ENCODE measurements at places on chromosomes 16 and 17.

- no peak for DNase-seq
These were observed 42.8 kb downstream of the USP22 start for GRCh38 chr17:20999841-21000532.

DNA sequence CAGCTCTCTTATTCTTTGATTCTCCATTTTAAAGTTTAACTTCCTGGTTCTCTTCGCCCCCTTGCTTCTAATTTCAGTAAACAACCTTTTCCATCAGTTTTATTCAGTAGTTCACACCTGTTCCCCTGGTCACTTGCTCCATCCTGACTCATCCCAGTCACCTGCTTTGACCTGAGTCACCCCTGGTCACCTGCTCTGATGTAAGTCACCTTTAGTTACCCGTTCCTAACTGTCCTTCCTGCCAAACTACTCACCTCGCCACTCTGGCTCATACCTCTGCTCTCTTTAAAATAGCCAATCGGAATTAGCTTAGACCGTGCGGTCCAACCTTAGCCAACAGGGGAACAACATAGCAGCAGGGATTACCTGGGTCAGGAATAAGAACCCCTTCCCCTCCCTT is 4.7 kb upstream of the NLRC5 start:
- no peak for DNase-seq

DNA sequence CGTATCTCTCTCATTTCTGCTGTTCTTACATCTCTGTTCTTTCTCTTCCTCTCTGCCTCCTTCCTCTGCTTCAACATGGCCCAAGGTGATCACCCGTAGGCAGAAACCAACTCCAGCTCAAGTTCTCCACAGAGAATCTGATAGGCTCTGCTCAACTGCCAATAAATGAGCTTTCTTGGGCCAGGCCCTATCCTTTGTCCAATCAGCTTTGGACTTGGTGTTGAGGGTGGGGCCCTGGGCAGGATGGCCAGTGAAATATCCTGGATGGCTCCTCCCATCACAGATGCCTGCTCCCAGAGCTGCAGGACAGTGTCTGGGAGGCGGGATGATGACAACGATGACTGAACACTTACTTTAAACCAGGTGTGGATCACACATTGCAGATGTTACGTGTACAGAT is 17.4 kb upstream of the BRD7 start:
- DNase-seq = no peak

- DNase-seq = no peak
These were observed 34.8 kb upstream of the MTSS2 start for GRCh38 chr16:70720425-70721201.

- DNase-seq = no peak
These were observed 69.5 kb downstream of the HIC1 start for GRCh38 chr17:2124391-2124790.

DNA sequence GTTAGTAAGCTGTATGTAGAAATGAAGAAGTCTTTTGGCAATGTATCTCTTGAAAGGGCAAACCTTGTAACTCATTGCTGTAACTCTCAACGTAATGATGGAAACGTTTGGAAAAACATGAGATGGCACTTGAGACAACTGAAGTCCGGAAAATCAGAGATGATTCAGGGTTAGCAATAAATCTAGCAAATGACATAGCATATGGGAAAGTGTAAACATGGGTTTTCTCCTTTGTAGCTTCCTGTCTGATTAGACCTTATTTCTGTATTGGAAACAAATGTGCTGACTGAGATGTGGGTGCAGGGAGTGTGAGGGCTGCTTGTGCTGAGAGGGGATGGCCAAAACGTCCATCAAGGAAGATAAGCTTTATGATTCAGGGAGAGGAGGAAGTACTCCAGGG is 110.7 kb upstream of the FAM20A start:
- no peak for DNase-seq

GRCh38 chr16:69922200-69922599 is 28.9 kb upstream of the CLEC18A start:
- no peak for DNase-seq

DNA sequence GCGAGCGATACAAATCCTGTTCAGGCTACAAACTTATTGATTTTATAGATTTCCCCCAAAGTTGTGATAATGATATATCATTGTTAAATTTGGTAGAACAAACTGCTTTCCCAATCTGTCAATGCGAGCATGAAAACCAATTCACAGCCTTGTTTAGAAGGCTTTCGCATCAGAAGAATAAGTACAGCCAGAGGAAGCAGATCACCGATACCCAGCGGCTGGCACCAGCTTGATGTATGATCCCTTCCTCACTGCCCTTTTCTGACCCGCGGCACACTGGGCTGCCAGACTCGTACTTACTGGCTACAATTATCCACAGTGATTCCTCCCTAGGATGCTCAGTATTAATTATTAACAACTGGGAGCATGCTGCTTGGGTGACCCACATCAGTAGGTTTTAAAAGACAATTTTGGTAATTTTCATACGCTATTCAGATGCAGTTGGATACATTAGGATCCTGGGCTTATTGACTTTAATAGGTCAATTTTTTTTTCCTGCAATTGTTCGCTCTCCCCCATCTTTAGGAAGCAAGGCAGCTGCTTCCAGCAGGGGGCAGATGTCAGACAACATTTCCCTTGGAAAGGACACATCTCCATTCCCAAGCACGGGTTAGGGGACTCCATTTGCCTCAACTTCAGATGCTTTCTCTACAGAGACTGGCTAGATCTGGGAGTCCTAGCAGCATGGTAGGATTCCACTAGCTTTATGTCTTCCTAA is 582.7 kb upstream of the PSMD7 start:
- no peak for DNase-seq

GRCh38 chr17:6556121-6557039 is at the start of gene PITPNM3:
Gene PITPNM3, minus strand, starts transcription at chr17:6556555. Its CDS starts 149 bp downstream, at chr17:6556406.
- DNase-seq = no peak

DNA sequence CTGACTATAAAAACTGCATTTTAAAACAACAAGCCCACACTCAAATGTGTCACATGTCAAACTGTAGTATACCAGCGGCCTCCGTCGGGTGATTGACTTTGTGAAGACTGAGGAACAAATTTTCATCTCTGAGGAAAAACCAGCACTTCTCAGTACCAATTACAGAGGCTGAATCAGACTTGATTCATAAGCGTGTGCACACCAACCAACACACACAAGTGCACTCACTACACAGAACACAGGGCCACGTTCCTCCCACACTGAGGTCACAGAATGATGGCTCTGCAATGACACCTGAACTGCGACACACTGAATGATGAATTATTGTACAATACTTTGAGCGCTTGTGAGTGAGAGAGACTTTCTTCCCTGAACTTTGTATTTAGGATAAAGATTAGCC is 29.6 kb downstream of the XPO6 start:
- no peak for DNase-seq

GRCh38 chr17:69916761-69917160 is 158.3 kb upstream of the KCNJ16 start:
- DNase-seq = no peak

DNA sequence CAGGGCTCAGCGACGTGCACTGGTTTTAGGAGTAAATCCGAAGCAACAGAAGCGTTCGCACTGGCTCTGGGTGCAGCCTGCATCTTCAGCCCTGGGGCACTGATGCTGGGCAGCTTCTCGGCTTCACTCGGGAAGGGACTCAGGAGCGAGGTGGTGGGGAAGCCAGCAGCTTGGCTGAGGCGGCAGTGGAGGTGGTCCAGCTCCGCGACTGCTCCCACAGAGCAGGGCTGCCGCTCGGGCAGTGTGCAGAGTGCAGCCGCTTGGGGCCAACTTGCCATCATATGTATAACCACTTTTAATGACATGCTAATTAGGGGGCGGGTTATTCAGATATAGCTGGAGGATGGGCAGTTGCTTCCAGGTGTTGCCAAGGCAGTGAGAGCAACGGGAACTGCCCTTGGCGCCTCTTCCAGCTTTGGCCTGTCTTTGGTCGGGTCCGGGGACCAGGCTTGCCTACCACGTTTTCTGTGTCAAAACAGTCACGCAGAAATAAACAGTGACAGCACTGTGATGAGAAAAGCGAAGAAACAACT is 26.7 kb downstream of the METRNL start:
- no peak for DNase-seq

DNA sequence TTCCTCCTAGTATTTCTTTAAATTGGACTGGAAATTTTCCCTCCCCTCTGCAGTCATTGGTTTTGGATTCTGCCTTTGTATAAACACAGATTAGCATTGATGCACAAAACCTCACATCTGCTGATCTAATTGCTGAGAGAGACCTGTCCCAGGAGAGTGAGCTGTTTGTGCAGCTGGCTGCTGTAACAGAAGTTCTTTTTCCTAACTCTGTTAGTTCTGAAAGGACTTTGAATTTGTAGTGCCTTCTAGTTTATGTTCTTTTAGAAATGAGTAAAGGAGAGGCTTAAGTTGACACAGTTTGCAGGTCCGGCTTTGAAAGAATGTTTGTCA is 45.2 kb upstream of the KPNB1 start:
- no peak for DNase-seq

DNA sequence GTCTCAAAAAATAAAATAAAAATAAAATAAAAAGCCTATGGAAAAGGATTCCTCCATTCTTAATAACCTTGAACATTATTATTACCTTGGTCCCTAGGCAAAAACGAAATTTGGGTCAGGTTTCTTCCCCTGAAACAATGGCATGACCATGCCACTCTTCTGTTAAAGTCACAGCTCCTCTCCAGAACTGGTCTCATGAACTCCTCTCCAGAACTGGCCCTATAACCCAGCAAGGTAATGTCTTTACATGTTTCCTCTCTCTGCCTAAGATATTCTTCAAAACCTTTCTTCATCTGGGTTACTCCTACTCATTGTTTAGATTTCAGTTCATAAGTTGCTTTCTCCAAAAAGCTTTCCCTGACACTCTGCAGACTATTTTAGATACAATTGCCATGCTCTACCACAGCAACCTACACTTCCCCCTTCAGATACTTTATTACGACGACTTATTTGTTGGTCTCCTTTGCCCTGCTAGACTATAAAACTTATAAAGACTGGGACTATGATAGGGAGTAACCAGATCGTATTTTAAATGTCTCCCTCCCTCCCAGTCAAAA is 13.5 kb downstream of the TRIM37 start:
- no peak for DNase-seq

DNA sequence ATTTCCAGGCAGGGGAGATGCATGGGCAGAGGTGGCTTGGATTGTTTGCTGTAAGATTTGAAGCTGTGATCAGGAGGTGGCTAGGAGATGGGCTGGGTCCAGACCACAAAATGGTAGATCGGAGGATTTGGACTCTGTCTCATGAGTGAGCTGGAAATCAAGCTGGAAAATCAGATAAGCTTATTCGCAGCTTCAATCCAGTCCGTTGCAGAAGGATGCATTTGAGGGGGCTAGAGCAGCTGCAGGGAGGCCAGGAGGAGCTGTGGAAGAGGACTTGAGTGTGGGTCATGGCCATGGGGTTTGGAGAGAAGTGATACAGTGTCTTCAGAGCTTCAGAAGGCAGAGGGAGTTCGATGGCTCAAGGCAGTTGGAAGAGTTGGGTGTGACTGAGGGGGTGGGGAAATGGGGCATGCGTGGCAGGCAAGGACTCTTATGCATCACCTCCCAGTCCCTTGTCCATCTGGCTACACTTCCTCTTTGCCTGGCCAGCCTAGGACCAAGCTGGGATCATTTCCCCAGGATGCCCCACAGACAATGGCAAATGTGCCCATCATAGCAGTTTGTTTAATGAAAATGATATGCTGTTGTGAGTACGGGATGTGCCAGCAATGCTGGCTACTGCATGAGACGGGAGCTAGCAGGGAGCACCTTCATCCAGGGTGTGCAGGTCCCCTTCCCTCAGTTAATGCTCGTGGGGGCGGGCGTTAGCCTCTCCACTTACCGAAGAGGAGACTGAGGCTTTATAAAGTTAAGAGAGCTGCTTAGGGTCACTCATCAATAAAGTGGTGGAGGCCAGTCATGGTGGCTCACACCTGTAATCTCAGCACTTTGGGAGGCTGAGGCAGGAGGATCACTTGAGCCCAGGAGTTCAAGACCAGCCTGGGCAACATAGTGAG is 20.6 kb downstream of the QPRT start:
- no peak for DNase-seq

DNA sequence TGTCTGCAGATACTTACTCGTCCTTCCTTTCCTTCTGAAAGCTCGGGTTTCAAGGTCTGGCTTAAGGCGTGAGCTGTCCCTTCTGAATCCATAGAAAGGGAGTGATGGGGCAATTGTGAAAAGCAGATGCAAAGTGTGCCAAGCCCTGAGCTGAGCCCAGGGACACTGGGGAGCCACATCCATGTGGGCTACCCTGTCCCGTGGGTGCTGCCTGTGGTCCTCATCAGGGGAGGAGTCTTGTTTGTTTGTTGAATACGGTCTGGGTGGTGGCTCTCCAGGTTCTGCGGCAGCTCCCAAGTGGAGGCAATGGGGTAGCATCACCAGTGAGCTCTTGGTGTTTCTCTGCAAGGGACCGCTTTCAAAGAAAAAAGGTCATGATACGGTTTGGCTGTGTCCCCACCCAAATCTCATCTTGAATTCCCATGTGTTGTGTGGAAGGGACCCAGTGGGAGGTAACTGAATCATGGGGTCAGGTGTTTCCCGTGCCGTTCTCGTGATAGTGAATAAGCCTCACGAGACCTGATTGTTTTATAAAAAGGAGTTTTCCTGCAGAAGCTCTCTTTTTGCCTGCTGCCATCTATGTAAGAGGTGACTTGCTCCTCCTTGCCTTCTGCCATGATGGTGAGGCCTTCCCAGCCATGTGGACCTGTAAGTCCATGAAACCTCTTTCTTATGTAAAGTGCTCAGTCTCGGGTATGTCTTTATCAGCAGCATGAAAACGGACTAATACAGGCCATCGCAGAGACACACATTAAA is 1.0 kb upstream of the ALG1 start:
- no peak for DNase-seq

DNA sequence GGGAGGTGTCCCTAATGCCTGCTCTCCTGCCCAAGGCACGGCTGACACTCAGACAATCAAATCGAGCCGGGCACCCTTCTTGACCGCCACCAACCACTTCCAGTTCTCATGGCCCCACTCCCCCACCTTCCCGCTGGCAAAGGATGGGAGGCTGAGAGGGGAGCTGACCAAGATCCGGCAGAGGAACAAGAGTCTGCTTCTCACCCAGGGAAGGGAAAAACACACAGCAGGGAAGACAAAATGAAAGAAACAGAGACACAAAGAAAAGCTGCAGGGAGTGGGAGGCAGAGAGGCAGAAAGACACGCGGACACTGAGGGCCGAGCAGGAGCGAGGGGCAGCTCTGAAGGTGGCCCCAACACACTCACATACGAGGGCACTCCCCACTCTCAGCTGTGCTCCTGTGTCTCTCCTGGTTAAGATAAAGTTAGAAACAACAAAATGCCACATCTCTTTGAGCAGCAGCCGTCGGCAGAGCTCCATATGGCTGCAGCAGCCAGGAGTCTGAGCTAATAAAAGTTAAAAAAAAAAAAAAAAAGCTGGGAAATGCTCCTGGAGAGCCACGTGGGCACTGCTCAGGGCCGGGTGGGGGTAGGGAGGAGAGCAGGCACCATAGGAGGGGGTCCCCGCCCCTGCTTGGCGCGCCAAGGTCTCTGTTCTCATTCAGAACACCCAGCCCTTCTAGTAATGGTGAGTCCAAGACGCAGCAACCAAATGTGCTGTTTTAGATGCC is 7.4 kb downstream of the LRRC75A start:
- no peak for DNase-seq

DNA sequence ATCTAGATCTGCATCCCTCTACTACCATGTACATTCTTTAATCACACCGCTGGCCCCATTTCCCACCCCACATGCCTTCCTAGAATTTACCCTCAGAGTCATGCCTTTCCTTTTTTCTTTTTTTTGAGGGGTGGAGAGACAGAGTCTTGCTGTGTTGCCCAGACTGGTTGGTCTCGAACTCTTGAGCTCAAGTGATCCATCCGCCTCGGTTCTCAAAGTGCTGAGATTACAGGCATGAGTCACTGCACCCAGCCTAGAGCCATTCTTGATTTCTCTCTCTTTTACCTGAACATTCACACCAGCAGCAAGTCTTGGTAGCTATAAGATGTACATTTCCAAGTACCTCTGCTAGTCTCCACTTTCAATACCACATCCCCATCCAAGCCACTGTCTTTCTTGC is 2.1 kb downstream of the PAGR1 start:
- no peak for DNase-seq

Measured in stimulated activated CD8-positive, alpha-beta memory T cell treated with anti-CD3 and anti-CD28 coated beads, Interleukin-7, amount 100 ng/mL, for 24 hours (primary cell).